ENCODE measurements at places on chromosomes 1 and 21.

DNA sequence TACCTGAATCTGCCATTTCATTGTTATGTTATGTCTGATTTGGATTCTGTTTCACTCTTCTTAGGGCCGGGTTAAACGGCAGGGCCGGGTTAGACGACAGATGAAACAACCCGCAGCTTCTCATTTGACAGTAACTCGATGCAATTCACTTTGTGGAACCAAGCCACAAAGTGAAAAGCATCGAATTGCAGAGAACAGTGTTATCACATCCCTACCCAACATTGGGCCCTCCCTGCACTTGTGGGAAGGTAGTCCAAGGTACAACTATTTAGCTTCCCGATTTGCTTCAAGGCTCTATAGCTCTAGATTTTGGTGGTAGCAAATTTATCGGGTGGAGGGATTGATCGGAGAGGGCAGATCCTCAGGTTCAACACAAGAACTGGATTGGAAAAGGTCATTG, 17.0 kb downstream of the SON start:
- no peak for DNase-seq

DNA sequence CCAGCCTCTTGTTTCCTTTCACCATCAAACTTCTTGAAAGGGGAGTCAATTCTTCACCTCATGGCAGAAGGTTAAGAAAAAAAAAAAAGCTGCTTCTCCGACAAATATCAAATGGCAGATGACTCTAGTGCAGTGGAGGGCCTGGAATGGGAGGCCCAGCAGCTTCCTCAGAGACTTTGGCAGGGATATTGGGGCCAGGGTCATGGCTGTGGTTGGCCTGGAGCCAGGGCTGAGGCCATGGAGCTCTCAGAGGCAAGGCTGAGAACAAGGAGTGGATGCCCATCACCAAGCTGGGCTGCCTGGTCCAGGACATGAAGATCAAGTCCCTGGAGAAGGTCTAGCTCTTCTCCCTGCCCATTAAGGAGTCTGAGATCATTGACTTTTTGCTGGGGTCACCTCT, 18.7 kb downstream of the MTF1 start:
- no peak for DNase-seq

- DNase-seq, result no peak
Observed at GRCh38 chr1:109283748-109284600, 1.0 kb upstream of the PSRC1 start.

DNA sequence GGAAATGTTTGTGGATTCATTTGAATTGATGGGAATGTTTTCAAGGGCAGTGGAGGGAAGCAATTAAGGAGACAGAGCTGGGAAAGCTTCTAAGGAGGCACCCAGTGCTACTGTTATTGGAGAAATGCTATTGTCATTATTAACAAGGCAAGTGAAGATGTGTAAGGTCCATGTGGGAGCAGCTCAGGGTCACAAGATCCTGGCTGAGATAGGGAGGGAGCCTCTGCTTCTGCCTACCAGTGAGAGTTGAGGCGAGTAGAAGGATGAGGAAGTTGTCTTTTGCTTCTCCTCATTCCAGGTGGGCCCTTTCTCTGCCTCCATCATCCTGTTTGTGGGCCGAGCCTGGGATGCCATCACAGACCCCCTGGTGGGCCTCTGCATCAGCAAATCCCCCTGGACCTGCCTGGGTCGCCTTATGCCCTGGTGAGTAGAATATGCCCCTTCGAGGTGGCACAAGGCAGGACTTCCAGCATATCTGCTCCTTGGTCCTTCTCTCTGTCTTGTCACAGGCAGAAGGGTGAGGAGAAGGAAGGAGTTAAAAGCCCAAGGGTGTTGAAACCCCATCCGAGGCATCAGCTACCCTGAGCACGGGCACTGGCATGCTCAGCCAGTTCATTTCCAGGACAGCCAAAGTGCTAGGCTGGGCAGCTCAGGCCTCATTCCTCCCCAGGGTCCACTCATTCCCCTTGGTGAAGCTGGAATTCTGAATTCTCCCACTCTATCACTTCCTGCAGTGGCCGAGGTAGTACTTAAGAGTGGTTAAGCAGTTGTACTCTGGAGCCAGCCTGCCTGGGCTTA, 3.7 kb downstream of the MFSD2A start:
- no peak for DNase-seq

GRCh38 chr1:202892501-202892900, 3.6 kb upstream of the RABIF start:
- no peak for DNase-seq

Data from muscle of arm (tissue), 14 donors.